CD4-positive, alpha-beta T cell treated with Interleukin-2 at 100 ng/mL for 4 hours (primary cell): ENCODE measurements at places on chromosomes 4 and X.

- peak; percentile 25 for DNase-seq
Measured at GRCh38 chr4:68175562-68176155, 46.0 kb upstream of the TMPRSS11F start.

- DNase-seq: no peak
Measured at GRCh38 chr4:168679819-168680218, 183.0 kb downstream of the PALLD start.

DNA sequence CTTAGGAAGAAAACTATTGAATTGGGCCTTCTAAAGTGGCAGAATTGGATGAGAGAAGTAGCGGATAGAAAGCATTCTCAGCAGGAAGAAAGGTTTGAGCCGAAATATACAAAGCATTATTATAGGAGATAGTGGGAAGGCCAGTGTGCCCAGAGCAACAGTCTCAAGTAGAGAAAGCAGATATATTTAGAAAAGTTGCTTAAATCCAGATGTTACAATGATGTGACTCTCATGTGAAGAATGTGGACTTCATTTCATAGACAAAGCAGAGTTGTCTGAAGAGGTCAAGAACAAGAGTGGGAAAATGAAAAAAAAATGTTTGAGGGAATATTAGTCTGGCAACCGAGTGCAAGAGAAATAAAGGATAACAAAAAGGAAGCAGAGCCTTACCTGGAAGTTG lies 66.9 kb downstream of the SYNPO2 start:
- no peak for DNase-seq

DNA sequence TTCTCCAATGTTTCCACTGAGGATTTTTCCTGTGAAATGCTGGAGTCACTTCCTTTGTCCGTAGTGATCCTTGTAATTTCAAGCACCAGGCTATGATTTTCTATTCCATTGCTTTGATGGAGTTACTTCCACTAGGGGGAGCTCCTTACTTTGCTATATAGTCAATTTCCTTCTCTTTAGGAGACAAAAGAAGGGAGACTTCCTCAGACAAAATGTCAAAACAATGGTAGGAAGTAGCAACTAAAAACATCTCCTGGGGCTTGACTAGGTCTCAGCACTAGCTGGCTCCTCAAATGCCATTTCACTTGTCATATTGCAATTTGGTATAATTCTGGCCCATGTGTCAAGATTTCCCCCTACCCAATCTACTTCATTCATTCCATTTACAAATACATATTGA lies 24.1 kb downstream of the ZCCHC12 start:
- peak; percentile 39 for DNase-seq

- no peak for DNase-seq
Measured at GRCh38 chr4:89586318-89586717, 250.6 kb downstream of the SNCA start.

DNA sequence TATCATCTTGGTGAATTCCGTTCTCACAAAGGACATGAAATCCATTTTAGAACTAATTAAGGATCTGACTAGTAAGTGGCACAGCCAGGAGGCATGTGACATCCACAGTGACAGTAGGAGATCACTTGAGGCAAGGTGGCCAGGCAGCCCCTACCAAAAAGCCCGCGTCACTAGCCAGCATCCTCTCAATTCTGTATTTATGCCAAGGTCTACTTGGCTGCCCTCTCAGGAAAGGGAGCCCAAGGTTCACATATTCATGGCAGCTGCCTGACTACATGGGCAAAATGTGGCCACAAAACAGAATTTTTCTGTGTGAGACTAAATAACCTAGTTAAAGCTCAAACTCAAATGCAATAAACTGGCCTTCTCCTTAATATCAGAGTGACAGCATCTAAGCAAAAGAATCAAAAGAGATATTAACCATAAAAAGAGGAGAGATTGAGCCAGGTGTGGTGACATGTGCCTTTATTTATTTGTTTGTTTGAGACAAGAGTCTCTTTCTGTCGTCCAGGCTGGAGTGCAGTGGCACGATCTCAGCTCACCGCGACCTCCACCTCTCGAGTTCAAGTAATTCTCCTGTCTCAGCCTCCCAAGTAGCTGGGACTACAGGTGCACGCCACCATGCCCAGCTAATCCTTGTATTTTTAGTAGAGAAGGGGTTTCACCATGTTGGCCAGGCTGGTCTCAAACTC lies 51.5 kb downstream of the SLC9A7 start:
- DNase-seq: no peak

DNA sequence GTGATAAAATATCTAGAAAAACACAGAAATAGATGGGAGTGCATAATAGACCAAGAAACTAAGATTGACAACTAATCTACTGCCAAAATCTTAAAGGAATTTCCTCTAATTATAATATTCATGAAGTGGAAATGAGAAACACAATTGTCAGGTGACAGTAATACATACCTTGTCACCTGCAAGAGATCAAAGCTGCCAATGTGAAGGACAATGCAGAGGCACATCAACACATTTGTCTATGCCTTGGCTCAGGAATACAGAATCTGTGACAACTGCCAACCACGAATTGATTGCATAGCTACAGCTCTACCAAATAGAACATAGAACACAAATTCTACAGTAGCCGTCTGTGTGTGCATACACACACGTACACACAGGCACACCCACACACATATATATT lies 295.7 kb downstream of the PPARGC1A start:
- no peak for DNase-seq

GRCh38 chrX:18394477-18394876 lies 30.9 kb upstream of the CDKL5 start:
- DNase-seq: no peak

GRCh38 chr4:111562826-111563225 lies 582.4 kb upstream of the FAM241A start:
- no peak for DNase-seq

DNA sequence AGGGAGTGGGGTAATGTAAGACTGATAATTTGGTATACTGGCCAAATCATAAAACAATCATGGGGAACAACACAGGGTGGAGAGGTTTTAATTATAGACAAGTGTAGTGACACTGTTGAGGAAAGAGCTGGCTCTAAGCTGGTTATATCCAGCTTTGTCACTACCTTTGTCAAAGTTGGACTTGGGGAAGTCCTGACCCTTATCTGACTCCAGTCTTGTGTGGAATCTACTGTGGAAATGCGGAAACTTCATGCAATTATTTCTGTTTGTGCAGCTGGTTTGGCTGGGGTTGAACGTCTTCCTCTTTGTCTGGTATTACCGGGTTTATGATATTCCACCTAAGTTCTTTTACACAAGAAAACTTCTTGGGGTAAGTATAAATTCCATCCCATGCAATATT lies 2.0 kb downstream of the CYBB start:
- DNase-seq: no peak

GRCh38 chr4:56906489-56907393 lies 959 bp upstream of the REST start:
- DNase-seq: peak; percentile 7

GRCh38 chr4:41725254-41725653 lies 23.3 kb downstream of the PHOX2B start:
- no peak for DNase-seq

DNA sequence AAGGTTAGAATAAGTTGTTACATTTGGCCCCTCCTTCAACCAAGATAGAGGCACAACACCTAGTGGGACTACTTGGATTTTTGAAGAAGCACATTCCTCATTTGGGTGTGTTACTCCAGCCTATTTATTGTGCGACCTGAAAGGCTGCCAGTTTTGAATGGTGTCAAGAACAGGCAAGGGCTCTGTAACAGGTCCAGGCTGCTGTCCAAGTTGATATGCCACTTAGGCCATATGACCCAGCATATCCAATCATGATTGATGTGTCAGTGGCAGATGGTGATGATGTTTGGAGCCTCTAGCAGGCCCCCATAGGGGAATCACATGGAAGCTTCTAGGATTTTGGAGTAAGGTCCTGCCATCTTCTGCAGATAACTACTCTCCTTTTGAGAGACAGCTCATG lies 35.5 kb upstream of the UGT2B4 start:
- DNase-seq: no peak

DNA sequence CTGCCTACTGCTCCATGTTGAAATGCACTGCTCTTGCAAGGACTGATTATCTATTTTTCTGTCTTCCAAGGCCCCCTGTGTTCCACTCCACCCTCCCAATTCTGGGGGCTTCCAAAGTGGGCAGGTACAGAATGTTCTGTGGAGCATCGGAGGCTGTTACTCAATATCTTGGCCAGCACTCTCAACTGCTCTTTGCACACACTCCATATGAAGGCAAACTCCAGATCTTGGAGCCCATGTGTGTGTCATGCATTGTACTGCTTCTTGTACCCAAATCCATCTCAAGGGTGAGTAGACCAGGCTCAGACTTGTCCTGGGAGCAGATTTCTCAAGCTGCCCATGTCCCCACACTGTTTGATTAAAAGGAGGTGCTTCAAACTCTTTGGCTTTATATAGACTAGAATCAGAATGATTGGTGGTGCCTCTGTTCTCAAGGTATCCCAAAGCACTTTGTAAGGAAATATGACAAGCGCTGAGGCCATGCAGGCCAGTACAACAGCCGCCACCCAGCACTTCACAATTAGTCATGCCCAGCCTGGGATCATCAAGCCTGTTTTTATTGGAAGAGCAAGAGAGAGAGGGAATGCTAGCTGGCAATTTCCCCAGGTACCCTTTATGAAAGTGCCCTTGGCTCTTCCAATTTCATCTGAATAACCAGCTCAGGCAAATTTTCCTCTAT lies 44.3 kb downstream of the AR start:
- DNase-seq: no peak

- peak; percentile 37 for DNase-seq
Measured at GRCh38 chrX:104195489-104196084, 29.3 kb downstream of the FAM199X start.
